ENCODE measurements at places on chromosomes 3 and 15.

DNA sequence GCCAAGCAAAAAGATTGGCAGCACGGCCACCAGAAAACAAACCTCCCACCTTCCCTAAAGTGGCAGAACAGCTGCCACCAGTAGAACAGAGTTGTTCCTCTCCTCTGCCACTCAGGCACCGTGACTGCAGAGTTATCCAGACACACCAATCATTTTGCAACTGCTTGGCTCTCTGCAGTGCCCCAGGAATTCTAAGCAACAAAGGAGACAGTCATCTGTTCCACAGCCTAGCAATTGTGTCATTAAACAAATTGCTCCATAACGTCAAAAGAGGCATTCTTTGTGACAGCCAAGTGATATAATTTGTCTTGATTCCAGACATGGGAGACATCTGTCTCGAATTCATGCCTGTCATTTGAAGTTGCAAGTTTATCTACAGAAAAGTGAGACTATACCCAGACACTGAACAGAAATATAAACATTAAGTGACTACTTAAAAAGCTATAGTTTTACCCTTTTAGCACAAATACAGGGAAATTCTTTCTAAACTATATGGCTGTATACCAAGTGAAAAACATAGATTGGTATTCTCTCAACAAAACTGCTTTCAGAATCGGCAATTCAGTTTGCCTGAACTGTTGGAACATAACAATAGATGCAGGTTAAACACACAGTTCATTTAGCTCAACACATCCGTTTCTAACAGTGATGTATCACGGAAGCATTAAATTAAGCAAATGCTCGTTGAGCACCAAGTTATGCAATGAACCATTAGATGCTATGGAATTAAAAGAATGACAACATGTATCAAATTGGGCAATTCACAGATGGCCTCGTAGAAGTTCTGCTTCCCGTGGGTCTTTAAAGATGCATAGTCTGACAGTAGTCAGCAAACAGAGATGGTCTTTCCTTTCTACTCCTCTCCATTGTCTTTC, 281.3 kb downstream of the FGF12 start:
- DNase-seq = no peak

DNA sequence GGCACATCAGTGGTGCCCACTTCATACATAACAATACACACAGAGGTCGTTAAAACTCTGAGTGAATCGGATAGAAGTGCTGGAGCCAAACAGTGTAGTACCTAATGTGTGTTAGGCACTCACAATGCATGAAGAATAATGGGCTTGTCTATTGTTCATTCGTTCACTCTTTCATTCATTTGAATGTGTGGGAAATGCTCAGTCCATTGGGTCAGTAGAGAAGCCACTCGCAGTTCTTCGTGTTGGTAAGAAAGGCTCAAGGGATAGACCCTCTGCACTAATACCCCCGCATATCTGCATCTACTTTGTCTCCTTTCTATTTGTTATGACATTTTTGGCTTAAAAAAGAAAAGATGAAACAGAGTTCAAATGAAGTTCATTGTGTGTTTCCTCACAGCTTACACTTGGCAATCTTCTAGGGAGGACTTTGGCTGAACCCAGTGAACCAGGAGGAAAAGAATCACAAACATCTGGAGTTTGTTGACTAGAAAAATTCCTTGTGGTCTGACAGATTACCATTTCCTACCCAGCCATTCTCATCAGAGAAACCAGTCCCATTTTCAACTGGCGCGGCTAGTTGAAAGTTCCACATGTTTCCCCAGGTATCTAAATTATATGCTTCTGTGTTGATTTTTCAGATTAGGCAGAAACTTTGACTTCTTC, 32.8 kb upstream of the MFSD1 start:
- no peak for DNase-seq

GRCh38 chr3:76765511-76765910, 274.4 kb upstream of the ROBO2 start:
- DNase-seq = no peak

- DNase-seq = peak; percentile 47
These were observed 25.1 kb upstream of the CSTA start for GRCh38 chr3:122299872-122300460.

DNA sequence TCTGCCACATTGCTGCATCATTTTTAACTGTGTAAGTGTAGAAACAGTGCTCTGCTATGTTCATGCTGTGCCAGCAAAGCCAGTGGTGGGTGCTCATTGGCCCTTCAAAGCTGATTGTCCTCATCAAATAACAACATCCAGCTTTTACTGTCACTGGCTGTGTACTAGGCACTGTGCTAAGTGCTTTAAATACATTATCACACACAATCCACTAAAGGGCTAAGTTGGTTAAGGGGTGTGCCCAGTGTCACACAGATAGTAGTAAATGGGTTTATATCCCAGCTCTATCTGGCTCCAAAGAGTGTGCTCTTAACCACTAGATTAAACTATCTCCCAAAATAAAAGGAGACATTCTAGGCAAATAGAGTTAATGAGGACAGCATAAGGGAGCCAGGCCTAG, 7.7 kb downstream of the TUBGCP4 start:
- DNase-seq = no peak

- no peak for DNase-seq
These were observed 597.2 kb downstream of the EDEM1 start for GRCh38 chr3:5784690-5785089.

- no peak for DNase-seq
These were observed 187.8 kb downstream of the TLE3 start for GRCh38 chr15:69909719-69910444.

- DNase-seq = no peak
These were observed 1.4 kb downstream of the PEAK1 start for GRCh38 chr15:77418391-77418965.

GRCh38 chr15:58908550-58909309, 24.7 kb downstream of the SLTM start:
- DNase-seq = no peak

DNA sequence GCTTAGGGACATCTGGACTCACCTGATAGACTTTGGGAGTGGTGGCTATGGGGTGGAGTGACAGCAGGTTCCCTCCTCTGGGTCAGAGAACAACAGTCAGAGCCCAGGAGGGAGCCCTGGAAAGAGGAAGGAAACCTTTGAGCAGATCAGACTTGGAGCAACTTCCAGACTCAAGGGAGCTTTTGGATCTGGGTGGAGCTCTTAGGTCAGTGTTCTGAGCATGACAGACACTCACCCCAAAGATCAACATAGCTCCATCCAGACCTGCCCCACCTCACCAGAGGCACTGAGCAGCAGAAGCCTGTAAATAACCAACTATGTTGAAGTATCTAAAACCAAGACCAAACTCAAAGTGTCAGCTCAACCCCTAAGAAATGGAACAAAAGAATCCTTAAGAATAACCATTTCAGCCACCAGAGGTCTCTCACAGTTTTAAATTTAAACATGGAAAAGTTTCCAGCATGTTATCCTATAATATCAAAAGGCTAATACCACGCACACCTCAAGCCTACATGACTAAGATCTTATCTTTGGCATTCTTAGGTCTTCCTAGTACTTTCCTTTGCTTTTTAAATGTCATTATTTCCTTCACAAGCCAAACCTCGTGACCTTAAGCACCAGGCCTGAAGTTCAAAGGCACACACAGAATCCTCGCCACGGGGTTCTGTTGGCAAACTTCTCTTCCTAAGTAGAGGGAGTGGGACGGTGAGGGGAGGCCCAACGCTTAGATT, 56.4 kb downstream of the UMPS start:
- no peak for DNase-seq

DNA sequence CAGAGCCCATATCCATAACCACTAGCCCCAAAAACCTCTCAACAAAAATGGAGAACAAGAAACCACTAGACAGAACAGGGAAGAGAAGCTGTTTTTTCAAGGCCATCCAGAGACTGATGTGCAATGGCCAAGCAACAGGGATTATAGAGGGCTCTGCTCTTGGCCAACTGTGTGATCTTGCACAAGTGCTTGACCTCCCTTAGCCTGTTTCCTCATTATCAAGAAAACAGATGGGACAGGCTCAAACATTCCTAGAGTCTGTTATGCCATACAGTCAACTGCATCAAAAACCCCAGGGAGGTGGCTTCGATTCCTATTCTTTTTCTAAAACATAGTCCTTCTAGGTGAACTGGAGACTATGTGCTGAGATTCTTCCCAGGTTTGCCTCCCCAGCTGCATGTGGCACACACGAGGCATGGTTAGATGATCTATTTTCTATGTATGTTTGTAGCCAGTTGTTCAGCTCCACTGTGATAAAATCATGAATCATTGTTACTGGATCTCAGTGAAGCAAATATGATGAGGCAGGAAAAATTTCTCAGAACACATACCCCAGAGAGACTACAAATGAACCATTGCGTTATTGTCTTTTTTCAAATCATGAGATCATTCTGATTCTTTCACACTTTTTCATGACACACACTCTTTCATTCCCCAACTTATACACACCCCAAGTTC, 132.9 kb upstream of the TGFBR2 start:
- DNase-seq = no peak

GRCh38 chr15:69576035-69576526, 123.5 kb downstream of the RPLP1 start:
- DNase-seq = peak; percentile 71

- DNase-seq = no peak
These were observed 15.2 kb upstream of the RARRES1 start for GRCh38 chr3:158747417-158747816.

DNA sequence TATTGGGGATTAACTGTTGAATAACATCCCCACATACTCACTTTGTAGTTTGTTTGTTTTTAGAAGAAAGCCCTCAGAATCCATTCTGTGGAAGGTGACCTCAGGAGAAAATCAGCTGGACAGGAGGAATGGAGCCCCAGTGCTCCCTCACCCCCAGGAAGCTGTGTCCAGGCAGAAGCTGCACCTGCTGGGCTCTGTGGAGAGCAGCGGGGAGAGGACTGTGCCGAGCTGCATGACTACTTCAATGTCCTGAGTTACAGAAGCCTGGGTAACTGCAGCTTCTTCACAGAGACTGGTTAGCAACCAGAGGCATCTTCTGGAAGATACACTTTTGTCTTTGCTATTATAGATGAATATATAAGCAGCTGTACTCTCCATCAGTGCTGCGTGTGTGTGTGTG, 14.0 kb downstream of the TIGIT start:
- DNase-seq = no peak

- DNase-seq = no peak
These were observed 130.4 kb downstream of the FEZF2 start for GRCh38 chr3:62242831-62243509.

DNA sequence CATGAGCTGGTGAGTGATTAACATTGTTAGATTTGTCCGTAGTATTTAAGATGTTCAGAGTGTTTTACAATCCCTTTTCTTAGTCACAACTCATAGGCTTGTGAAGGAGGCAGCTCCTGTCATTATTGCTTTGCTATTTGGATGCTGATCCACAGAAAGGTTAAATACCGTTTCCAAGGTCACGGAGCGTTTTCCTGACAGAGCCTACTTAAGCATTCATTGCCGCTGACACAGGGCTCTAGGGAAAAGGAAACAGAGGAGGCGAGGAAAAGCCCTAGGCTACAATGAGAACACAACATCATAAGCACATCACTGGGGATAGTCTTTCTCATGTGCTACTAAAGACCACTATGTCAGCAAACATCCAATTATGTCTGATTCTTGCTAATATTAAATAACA, 38.5 kb upstream of the CPB1 start:
- no peak for DNase-seq

DNA sequence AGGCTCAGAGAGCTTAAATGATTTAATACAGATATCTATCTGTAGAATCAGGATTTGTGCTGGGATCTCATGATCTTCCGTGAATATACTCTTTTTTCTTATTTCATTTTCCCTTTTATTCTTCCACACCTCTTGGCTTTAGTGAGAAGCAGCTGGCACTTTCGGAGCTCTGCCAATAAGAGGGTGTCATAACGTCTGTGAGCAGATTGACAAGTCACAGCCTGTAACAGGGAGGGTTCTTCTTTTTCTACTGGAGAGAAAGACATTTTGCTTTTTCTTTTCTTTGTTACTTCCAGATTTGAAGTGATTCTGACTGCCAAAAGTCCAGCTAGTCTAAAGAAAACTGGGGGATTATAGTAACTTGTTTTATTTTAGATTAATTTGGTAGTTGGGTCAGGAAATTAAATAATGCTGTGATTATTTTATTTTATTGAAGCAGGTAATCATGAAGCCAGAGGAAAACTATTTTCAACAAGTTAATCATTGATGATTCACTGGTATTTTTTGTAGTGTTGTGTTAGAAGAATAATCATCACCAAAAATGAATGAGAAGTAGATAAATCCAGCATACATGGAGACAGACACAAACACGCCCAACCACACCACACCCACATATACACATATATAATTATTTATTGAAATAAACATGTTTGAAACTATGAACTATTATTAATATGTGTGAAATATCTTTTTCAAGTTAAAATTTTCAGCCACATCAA, 69.8 kb downstream of the TNFAIP8L3 start:
- DNase-seq = no peak

DNA sequence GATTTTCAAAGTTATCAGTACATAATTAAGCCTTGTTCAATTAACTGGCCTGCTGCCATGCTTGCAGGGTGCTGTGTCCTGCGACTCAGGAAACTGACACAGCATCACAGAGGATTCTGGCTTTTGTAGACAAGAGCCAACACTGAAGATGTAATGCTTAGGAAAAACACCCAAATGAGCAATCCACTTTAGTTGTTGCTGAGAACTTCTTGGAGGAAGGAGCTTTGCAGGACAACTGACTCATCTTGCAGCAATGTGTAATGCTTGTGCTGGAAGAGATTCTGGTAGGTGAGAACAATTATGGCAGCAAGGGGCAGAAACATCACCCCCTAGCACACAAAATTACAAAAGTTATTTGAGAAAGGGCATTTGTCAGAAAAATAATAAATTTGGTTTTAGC, 67.6 kb downstream of the NLGN1 start:
- DNase-seq = no peak

DNA sequence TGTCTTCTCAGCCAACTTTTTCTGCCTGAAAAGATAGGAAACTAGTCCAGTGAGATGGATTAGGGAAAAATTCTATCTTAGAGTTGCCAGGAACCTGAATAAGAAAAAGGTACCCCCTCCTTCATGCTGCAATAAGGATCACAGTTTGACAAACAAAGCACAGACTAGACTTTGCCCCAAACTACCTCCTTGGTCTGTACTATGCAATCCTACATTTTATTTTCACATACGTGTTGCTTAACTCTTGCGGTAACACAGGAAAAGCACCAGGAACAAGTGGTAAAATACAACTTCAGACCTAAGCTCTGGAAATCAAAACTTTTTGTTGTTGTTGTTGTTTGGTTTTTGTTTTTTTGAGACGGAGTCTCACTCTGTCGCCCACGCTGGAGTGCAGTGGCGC, 11.3 kb upstream of the IL12A start:
- no peak for DNase-seq

Data from activated CD8-positive, alpha-beta memory T cell treated with anti-CD3 and anti-CD28 coated beads, Interleukin-2, amount 10 ng/mL, durations not matched to agents 7 days and 5 days (primary cell).